NCI-H446 treated with DMSO at 0.1 percent for 48 hours (cell line): ENCODE measurements at places on chromosomes 1 and 21.

- DNase-seq, result no peak
Observed at GRCh38 chr21:18267496-18267895, 22.9 kb downstream of the CHODL start.

DNA sequence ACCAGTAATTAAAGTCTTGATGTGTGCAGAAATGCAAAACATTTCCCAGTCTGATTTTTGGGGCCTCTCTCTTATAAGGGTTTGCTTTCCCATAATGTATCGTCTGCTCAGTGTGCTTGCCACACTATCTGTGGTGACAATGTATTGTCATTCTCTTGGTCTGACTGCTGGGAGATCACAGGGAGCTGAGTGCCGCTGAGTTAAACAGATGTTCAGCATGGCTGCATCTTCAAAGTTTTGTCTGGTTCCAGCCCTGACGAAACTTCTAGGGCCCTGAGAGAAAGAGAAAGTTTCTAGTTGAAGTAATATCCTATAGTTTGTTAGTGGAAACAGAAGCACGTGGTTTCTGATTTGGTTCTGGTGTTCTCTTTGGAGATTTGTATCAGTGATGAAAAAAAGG, 42.6 kb downstream of the DNM3 start:
- no peak for DNase-seq

GRCh38 chr1:185297982-185298381, 19.1 kb downstream of the IVNS1ABP start:
- no peak for DNase-seq

DNA sequence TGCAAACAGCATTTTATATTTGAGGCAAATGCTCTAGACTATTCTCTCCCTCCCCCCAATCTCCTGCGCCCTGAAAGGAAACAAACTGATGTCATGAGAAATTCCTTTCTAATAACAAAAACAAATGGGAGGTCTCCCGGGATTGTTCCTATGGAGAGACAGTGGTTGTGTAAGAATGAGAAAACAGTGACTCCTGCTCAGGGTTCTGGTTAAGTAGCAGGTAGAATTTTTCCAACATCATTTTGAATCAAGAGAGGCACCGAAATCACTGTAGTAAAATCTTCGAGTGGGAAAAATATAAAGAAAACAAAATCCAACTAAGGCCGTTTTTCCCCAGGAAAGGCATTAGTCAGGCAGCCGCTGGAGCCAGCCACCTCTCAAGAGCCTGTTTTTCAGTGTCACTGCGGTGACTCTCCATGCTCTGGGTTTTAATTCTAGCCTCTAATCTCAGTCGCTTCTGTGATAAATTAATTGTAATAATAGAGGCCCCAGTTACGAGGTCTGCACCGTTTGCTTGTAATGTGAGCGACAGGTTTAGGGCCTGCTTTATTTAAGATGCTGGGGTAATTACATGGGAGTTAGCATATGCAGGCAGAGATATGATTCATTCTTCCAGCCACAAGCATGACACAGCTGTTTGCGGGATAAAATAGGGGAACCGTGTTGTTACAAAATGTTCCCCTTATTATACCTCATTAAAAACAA, 80.3 kb downstream of the RNF220 start:
- no peak for DNase-seq

GRCh38 chr1:172460177-172460576, 16.3 kb upstream of the PIGC start:
- no peak for DNase-seq

- DNase-seq, result no peak
Observed at GRCh38 chr21:34887725-34888568, 161.2 kb downstream of the RUNX1 start.

GRCh38 chr21:19776076-19776475, 1222.1 kb upstream of the NCAM2 start:
- DNase-seq, result no peak

- no peak for DNase-seq
Observed at GRCh38 chr1:243354511-243355153, 98.8 kb downstream of the SDCCAG8 start.

DNA sequence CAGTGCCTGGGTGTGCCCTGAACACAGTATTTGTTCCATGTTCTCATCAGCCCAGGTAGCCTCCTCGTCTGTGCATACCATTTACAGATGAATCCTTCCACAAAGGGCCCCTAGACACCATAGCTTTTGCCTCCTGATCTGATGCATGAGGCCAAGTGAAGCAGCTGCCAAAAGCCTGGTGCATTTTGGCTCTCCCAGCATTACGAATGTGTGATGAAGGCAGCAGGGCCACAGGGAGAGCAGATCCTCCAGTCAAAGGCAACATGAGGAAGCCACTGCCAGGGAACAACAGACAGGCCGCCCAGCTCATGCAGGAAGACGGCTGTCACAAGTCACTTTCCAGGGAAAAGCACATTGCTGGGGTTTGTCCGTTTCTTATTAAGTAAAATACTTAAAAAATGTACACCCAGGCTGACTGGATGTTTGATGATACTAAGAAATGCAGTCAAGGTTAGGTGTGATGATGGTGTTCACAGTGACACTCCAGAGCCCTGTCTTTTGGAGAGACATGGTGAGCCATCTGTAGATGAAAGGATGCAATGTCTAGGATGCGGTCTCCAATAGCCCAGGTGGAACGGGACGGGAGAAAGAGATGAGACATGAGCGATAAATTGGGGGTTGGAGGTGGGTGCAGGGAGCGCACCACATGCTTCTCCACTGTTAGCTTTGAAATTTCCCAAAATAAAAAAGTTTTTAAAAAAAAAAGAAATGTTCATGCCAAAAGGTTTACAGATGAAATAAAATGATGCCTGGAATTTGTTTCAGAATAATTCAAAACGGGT, 48.7 kb downstream of the NPHP4 start:
- DNase-seq, result no peak
